ENCODE measurements at places on chromosomes 1 and 21. TPM values are rescaled to one million over a fixed set of nuclear protein-coding genes. Genes with fewer than 3 reads are reported as not detected.

DNA sequence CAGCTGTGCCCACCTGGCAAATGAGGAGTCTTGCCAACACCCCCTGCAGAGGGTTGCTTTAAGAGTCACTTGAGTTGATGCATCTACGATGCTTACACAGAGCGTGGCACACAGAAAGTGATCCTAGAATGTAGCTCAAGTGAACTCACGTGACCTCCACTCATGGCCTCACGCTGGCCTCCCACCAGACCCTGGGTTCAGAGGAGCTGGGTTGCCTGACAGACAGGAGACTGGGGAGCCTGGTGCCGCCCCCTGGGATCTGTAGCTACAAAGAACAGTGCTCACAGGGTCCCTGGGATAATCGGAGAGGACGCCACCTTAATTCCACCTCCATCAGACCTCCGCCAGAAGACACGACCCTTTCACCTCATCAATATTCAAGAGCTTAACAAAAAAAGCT is 81.4 kb upstream of the CASZ1 start:
- no peak for DNase-seq

DNA sequence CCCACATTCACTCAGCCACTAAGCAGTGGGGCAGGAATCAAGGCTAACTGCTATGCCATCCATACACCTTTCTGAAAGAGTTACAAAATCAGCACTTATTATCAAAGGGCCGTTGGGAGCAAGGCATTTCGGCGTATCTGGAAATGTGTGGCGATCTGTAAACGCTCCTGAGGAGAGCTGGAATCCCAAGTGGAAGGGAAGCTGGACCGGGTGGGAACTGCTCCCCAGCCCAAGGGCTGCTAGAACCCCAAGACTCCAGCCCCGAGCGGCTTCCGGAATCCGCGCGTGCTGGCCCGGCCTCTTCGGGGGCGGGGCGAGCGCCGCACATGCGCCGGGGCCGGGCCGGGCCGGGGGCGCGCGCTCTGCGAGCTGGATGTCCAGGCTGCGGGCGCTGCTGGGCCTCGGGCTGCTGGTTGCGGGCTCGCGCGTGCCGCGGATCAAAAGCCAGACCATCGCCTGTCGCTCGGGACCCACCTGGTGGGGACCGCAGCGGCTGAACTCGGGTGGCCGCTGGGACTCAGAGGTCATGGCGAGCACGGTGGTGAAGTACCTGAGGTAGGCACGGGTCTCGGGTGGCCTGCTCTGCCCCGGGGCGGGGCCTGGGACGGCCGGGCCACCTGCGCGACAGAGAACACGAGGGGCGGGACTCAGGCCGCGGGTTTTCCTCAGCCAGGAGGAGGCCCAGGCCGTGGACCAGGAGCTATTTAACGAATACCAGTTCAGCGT is at the start of gene NAXE:
Gene NAXE, plus strand, starts transcription at position 345 of the 726 bp plus-strand sequence. Its CDS starts 29 bp downstream, at position 374.
- DNase-seq = peak; percentile 75

The FAM72A gene
- polyA plus RNA-seq = 10.6 TPM

GRCh38 chr21:38142224-38142623 is 114.6 kb upstream of the KCNJ15 start:
- no peak for DNase-seq

- DNase-seq = no peak
Observed at GRCh38 chr21:29540289-29540688, 241.6 kb downstream of the BACH1 start.

The LCE2B gene
- polyA plus RNA-seq = not detected

DNA sequence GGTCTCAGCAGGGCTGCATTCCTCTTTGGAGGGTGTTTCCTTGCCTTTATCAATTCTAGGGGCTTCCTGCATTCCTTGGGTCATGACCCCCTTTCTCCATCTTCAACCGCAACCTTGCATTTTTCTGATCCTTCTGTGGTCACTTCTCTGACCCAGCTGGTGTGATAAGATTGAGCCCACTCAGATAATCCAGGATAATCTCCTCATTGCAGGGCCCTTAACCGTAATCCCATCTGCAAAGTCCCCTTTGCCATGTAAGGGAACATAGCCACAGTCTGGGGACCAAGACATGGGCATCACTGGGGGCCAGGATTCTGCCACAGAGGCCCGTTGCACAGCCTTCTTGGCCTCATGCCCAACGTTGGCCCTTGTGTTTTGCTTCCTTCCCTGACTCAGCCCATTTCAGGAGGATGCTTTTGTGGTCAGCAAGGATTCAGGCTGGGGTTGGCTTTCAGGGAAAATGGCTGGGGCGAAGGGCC is 35.0 kb upstream of the IL19 start:
- DNase-seq = no peak

The MSH4 gene
- polyA plus RNA-seq = not detected

DNA sequence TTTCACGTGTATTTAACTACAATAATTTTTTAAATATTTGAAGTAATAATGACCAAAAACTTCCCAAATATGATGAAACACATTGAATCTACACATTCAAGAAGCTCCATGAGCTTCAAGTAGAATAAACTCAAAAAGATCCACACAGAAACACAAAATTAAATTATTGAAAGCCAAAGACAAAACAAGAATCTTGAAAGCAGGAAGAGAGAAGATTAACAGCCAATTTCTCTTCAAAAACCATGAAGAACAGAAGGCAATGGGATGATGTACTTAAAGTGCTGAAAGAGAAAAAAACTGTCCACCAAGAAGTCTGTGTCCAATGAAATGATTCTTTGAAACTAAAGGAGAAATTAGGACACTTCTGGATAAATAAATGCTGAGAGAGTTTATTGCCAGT is 5.1 kb upstream of the KRTAP10-10 start:
- DNase-seq = no peak

DNA sequence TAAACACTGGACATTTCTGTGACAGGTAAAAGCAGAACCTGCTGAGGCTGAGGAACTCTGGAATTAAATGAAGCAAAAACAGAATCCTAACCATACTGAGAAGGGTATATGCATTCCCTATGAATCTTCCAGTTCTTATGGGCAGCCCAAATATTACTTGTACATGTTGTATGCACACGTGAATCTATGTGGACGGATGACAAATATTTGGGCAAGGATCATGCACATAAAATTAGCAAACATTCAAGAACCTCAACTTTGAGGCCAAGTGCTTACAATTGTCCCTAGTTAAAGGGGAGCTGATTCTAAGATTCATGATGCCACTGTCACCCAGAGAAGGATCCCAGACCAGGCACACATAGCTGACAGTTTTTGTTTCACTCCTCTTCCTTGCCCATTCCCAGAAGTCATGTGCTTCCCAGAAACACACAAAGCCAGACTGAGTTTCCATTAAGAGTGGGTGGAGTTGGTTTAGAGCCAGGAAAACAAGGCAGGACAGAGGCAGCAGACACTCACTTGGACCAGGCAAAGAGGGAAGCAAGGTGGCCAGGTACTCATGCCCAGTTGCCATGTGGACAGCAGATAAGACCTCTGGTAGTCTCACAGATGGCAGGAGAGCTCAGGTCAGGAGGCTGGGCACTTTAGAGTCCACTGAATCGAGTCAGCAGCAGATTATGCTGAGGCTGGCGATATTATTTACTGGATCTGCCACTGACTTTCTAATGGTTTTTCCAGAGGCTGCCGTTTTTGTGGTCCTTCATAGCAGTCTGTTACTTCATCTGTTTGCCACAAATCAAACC is 25.6 kb downstream of the AK2 start:
- DNase-seq = no peak

The FLAD1 gene
- polyA plus RNA-seq = 47.9 TPM

The BSND gene
- polyA plus RNA-seq = 0.08 TPM

DNA sequence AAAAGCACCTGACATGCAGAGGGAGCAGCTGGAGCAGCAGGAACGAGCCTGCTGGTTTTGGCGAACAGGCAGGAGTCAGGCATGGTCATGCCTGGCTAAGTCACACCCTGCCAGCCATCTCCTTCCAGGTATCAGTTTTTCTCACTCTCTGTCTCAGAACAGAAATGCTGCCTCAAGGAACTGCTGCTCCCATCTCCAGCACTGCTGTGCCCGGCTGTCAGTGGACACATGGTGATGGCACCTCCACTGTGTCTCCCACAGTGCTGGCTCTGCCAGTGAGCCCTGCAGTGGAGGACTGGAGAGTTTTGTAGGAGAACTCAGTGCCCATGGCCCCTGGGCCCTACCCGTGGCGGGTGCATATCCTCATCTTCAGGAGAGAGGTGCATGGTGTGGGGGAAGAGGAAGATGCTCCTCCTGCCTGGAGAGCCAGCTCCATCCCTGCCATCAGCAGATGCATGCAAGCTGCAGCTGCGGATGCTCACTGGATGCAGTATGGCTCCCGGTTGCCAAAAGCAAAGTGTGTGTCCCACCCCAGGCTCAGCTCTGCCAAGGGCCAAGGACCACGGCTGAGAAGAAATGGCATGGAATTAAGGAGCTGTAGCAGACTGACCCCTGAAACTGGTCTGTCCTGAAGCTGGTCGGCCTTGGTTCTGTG is 114.7 kb downstream of the GRIK3 start:
- DNase-seq = no peak

- DNase-seq = no peak
Observed at GRCh38 chr1:63135174-63135512, 187.2 kb upstream of the FOXD3 start.

The TEX38 gene
- not detected for polyA plus RNA-seq

GRCh38 chr1:228735871-228736586 is 750 bp downstream of the RHOU start:
- peak; percentile 57 for DNase-seq

DNA sequence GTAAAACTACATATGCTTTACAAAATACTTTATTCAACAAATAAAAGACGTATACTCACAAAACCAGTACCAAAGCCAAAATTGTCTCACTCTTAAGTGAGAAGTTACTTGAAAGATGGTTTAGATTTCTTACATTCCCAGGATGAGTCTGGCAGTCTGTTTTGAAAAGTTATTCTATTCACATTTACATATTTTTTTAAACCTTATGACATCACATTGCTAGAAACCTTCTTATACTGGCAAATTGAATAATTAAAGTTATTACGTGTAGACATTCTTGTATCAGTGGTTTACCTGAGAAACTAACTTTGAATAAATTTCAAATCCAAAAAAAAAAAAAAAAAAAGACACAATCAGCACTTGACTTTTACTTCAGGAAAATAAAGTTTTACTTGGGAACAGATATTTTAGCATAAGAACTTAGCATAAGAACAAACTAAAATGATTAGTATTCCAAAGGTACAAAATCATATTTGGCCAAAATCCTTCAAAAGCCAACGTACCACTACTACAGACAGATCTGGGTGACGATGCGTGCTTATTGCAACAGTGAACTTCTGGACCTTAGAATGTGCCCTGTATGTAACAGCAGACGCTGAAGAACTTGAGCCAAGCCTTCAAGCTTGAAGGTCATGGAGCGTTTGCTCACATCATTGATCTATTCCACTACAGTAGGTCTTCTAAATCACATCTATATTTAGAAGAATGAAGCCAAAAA is 2.5 kb downstream of the CDC42BPA start:
- DNase-seq = peak; percentile 58

GRCh38 chr1:187051618-187052232 is 223.0 kb downstream of the PLA2G4A start:
- DNase-seq = peak; percentile 83

GRCh38 chr1:14482784-14483450 is 115.6 kb upstream of the KAZN start:
- DNase-seq = no peak

GRCh38 chr1:106608841-106609240 is 447.6 kb upstream of the PRMT6 start:
- DNase-seq = no peak

The STMN1 gene
- 3,158 TPM for polyA plus RNA-seq

- no peak for DNase-seq
Observed at GRCh38 chr1:91844862-91845528, 41.0 kb downstream of the TGFBR3 start.
